LNCaP clone FGC (cell line): ENCODE measurements at places on chromosomes 6 and 20.

DNA sequence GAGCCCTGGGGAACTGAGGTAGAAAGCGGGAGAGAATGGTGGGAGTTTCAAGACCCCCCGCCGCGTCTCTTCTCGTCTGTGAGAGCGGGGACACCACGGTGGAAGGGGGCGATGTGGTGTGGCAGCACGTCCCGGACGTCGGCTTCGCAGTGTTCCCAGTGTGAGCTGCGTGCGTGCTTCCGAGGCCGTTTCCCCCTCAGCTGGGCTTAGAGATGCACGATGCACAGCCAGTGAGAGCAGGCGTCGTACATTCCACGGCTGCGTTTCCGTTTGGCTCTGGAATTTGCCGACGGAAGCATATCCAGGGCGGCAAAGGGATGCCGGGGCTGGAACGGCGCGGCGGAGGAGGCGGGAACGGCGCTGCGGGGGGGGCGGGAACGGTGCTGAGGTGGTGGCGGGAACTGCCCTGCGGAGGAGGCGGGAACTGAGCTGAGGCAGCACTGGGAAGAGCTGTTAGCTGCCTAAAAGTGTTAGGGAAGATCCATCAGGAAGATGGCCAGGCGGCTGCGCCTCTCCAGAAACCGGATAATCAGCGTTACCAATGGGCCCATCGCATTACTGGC lies 37.7 kb downstream of the KIF25 start:
- no peak for DNase-seq

DNA sequence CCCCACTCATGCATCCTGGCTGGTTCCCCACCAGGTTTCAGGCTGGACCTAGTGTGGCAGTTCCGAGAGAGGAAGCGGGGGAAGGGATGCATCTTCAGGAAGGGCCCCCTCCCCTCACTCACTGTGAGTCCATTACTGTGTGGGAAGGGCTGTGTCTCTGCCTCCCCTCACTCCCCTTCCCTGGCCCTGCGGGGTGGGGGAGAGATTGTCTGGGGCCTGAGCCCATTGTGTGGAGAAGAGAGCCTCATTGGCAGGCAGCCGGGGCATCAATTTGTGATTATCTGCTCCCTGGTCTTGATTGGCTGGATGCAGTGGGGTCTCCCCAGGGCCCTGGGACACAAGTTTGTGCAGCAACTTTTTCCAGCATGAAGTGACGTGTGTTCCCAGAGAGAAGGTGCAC lies 4.1 kb upstream of the MYT1 start:
- no peak for DNase-seq

DNA sequence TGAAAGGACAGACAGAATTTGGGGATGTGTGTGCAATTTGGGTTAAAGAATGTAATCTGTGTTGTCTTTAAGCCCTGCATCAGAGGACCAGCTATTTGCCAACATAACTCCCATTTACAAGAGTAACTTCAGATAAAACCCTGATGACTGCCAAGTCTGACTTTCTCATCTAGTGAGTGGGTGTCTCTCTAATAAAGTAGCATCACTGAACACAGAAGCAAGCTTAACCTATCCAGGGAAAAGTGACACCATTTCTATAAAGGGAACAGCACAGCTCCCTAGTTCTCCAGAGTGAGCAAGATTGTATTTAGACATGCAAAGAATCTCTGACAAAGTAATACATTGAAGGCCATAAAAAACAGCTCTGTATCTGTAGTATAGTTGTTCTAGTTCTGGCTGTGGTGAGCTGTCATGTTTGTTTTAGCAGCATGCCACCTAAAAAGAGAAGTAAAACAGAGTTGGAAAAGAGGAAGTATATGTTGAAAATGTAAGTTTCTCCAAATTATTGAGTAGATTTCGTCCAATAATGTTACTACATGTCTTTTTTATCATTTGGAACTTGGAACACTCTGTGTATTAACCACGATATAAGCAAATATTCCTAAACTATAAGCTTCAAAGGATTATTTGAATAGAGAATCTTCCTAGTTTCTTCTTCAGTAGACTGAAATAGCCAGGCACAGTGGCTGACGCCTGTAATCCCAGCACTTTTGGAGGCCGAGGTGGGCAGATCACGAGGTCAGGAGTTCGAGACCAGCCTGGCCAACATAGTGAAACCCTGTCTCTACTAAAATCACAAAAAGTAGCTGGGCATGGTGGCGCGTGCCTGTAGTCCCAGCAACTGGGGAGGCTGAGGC lies 8.8 kb upstream of the PIM1 start:
- peak; percentile 44 for DNase-seq

DNA sequence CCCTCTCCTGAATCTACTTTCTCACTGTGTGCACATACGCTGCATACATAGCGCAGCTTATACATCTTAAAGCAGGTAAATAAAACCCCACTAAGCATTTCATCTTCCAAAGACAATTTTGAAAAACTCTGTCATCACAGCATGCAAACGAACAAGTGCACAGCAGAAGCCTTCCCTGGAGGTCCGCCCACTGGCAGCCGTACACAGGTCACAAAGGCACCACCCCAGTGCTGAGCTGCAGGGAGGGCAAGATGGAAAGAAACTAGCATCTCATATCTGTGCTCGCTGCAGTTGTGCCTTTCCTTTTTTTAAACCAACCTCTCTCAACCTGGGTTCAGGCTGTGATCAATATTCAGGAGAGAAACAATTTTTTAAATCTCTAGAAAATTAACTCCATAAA lies 73.3 kb downstream of the HUS1B start:
- no peak for DNase-seq

- no peak for DNase-seq
Measured at GRCh38 chr6:118249680-118250079, 298.4 kb upstream of the PLN start.

GRCh38 chr6:161279677-161280415 lies 6.0 kb upstream of the AGPAT4 start:
- DNase-seq = no peak

DNA sequence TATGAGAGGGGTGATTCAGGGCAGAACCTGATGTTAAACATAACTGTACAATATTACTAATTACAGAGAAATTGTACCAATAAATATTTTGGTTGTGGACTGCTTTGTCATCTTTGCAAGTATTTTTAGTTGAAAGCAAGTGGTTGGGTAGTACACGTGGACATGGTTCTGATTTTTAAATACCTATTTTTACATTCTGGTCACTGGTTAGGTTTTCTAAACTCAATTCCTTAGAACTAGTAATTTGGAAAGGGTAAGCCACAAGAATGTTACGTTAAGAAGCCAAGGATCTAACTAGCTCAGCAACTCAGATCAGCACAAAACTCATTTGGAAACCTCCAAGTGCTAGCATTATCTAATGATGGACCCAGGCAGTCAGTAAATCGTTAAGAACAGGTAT lies 2.7 kb downstream of the EPB41L2 start:
- no peak for DNase-seq

- no peak for DNase-seq
Measured at GRCh38 chr6:96923871-96924493, 546 bp upstream of the KLHL32 start.

DNA sequence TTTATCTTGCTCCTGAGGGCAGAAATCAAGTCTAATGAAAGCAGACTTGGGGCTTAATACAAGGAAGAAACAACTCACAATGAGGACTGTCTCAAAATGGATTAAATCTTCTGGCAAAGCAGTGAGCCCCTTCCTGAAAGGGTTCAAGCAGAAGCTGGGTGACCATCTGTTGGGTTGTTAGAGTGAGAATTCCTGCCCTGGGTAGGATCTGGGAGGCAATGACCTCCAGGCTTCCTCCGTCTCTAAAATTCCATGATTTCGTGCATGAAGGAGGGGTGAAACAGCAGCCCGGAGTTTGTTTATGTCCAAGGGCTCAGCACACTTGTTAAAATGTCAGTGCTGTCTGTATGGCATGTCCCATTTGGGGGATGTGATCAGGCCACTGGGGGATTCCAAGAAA lies 64.0 kb upstream of the KCNK16 start:
- no peak for DNase-seq

GRCh38 chr20:17556837-17557674 lies 12.8 kb upstream of the DSTN start:
- DNase-seq = peak; percentile 83

GRCh38 chr6:150900049-150900448 lies 34.5 kb downstream of the MTHFD1L start:
- DNase-seq = no peak

GRCh38 chr6:26202811-26203583 lies 115.8 kb downstream of the HFE start:
- no peak for DNase-seq

DNA sequence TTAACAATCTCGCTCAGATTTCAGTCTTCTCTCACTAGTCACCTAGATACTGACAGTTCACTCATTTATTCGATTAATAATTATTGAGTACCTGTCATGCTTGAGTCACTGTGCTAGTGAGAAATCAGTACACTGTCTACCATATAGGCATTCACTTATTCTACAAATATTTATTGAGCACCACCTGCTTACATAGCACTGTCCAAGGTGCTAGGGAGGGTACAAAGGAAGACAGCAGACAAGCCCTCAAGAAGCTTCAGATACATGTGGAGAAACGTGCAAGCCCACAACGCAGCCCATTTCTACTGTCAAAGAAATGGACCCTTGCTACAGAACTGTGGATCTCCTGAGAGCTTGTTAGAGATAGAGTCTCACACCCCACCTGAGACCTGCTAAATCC lies 85.1 kb upstream of the SNAP25 start:
- DNase-seq = no peak

DNA sequence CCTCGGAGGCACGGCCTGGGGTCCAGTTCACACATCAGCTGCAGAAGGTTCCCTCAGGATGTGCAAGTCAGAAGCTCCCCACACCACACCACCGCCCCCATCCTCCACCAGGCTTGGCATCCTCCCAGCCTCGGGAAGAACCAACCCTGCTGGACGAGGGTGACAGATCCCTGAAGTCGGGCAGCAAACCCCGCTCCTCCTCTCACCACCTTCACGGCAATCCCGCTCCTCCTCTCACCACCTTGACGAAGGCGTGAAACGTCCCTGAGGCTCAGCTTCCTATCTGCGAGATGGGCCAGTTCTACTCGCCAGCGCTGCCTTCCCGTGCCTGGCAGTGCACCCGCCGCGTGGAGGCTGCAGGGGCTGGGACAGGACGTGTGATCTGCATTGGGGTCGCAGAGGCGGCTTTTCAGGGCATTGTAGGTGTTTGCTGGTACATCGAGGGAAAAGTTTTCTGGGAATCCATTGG lies 327.0 kb downstream of the TAF4 start:
- DNase-seq = no peak

DNA sequence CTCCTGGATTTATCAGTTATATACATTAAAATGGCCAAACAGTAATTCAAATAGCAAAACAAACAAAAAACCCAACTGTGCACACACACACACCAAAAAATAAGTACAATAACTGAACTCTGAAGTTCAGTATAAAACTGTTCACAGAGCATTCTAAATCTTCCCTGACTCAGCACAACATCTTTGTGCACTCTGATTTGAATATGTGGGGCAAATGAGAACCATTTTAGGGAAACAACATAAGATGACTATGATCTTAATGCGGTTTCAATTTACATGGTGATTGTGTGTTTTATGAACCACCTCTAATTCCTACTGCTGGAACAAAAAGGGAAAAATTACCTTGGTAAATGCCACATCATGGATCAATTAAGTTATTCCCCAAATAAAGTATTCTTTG lies 41.7 kb downstream of the PLAGL1 start:
- DNase-seq = no peak

- peak; percentile 28 for DNase-seq
Measured at GRCh38 chr6:165245287-165245686, 64.1 kb downstream of the C6orf118 start.
